ENCODE measurements at places on chromosomes 11 and 22.
A peak's percentile ranks its signal among the peaks of the same experiment; 100 is the strongest.

- no peak for DNase-seq
These were observed 23.1 kb upstream of the RPS3 start for GRCh38 chr11:75376175-75376574.

DNA sequence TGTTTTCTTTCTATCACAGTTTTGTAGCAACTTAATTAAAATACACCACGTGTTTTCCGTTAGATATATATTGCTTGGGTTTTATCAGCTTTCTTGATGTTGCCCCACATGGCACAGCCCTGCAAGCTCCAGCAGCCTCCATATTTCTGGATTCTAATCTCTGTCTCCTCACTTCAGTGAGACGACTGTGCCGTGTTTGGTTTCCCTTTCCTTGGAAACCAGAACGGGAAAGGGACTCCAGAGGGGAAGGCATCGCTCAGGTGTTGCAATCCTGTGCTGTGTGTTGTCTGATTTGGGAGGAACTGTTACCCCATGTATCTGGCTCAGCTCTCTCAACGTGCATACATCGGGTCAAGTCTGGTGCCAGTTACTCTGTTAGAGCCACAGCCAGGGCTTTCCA lies 464.2 kb upstream of the B3GAT1 start:
- no peak for DNase-seq

DNA sequence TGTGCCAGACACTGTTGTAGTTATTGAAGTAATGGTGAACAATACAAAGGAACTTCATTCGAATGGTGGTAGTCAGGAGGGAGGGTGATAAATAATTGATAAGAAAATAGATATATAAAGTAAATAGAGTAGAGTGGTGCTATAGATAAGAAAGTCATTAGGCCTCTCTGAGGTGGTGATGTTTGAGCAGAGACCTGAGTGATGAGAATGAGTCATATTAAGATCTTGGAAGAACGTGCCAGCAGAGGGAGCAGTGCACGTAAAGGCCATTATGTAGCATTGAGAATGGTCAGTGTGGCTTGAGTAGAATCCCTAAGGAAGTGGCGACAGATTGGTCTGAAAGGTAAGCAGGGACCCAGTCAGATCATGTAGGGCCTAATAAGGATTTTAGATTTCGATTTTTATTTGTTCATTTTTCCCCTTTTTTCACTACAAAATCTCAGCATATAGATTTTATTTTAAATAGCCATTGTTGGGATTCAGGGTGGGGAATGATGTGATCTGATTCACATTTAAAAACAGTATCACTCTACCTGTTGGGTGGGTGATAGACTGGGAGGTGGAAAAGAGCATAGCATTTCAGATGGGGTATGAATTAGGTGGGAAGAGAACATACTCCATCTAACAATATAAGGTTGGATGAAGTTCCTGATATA lies 44.7 kb downstream of the CCDC90B start:
- no peak for DNase-seq

DNA sequence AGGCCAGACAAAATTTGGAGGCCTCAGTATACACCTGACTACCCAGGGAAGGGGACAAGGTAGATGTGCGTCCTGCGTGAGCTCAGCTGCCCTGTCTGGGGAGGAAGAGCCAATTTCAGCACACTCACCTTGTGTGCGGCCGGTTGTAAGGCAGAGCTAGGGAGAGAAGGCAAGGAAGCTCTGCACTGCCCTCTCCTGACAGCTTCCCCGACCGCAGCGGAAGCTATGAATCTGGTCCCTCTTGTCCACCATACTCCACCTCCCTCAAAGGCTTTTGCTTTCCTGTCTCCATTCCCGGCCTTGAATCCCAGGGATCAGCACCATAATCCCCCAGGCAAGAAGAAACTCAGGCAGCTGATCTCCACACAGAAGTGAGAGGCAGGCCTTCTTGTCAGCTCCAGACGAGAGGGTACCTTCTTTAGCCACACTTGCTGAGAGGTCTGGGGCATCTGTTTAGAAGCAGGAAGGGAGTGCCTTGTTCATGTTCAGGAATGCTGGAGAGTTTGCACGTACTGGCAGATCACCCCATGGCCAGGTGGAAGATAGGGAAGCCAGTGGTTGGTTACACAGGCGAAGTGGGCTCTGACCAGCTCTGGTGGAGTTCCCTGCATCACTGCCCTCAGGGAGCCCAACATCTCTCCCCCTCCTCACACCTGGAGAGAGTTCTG lies 62.5 kb downstream of the FEZ1 start:
- DNase-seq = no peak

GRCh38 chr11:68454767-68455166 lies 5.8 kb upstream of the PPP6R3 start:
- DNase-seq = no peak

DNA sequence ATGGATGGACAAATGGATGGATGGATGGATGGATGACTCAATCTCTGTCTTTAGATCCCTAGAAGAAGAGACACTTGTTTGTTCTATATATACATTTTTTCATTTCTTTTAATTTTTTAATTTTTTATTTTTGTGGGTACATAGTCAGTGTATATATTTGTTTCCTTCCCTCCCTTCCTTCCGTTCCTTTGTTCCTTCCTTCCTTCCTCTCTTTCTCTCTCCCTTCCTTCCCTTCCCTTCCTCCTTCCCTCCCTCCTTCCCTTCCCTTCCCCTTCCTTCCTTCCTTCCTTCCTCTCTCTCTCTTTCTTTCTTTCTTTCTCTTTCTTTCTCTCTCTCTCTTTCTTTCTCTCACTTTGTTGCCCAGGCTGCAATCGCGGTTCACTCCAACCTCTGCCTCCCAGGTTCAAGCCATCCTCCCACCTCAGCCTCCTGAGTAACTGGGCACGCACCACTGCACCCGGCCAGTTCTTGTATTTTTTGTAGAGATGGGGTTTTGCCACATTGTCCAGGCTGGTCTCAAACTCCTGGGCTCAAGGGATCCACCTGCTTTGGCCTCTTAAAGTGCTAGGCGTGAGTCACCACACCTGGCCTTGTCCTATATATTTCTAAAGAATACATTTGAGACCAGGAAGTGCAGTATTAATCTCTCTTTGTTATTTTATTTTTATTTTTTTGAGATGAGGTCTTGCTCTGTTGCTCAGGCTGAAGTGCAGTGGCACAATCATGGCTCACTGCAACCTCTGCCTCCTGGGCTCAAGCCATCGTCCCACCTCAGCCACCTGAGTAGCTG lies 42.5 kb upstream of the AQP11 start:
- DNase-seq = no peak

DNA sequence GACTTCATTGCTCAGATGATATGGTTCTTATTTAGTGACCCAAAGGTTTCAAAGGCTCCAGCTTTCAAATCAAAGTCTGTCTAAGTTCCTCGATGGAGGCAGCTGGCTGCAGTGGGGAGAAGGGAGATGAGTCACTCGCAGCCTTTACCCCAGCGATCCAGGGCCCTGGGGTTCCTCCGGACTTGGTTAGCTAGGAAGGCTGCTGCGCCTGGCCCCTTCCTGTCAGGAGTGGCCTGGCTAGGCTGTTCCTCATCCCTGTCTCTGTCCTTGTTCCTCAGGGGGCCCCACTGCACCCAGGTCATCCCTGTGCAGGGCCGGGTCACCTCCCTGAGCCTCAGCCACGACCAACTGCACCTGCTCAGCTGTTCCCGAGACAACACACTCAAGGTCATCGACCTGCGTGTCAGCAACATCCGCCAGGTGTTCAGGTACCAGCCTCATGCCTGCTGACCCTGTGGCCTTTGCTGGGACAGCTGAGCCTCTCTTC lies 13.9 kb downstream of the ATG16L2 start:
- DNase-seq = no peak

DNA sequence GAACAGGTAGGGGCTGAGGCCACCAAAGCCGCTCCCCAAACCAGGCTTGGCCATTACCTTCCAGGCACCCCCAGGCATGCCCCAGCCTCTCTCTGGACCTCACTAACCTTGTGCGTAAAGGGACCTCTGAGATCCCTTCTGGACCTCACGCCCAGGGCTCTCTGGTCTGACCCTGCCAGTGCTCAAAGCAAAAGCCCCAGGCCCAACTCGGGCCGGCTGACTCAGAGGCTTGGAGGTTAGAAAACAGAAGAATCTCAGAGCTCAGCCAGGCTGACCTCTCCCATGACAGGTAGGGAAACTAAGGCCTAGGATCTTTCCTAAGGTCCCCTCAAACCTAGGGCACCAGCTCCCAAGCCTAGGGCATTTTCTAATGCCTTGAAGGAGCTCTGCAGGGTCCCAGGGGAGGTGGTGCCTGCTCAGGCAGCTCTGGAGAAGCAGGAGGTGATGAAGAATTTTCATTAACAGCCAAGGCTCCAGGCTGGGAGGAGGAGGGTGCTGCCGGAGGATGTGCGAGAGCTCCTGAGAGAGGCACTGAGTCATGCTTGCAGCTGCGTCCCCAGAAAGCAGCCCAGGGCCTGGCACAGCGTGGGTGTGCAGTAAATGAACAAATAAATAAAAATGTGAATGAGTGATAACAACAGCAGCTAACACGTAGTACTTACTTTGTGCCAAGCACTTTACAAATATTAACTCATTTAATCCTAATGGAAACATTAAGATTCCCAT lies 25.6 kb downstream of the ARRB1 start:
- no peak for DNase-seq

DNA sequence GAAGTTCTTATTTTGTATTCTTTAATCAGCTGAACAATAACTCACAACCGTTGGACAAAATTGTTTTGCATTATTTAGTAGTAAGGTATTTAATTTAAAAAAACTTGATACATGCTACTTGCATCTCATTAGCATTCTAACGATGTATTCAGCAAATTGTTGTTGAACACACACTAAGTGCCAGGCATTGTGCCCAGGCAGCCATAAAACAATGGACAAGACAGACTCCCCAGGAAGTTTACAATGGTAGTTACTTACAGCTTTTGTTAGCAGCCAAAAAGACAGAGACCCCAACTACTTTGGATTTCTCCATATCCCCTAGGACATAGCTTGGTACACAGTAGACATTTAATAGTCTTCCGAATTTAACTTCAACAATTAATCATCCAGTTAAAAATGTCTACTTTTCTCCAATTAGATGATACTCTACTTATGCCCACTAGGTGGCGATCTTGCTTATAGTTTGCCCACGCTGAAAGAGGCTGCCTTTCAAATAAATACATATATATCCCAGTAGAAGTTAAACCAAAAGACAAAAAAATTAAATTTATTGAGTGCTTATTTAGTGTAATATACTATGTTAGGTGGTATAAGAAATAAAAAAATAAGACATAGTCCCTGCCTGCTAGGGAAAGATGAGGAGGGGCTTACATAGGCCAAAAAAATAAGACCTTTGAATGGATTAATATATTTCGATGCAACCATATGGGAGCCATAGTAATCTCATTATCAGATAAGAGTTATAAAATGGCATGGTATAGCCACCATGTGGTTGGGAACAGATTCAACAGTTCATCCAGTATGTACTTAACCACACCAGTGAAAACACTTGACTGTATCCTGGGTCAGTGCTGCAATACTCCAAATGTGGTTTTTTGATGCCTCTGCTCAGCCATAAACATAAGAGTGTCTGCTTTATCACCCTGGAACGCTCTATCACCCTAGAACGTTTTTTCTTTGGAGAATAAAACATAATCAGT lies 2.0 kb upstream of the FJX1 start:
- no peak for DNase-seq

- DNase-seq = no peak
These were observed 331.9 kb upstream of the NARS2 start for GRCh38 chr11:78906566-78906965.

DNA sequence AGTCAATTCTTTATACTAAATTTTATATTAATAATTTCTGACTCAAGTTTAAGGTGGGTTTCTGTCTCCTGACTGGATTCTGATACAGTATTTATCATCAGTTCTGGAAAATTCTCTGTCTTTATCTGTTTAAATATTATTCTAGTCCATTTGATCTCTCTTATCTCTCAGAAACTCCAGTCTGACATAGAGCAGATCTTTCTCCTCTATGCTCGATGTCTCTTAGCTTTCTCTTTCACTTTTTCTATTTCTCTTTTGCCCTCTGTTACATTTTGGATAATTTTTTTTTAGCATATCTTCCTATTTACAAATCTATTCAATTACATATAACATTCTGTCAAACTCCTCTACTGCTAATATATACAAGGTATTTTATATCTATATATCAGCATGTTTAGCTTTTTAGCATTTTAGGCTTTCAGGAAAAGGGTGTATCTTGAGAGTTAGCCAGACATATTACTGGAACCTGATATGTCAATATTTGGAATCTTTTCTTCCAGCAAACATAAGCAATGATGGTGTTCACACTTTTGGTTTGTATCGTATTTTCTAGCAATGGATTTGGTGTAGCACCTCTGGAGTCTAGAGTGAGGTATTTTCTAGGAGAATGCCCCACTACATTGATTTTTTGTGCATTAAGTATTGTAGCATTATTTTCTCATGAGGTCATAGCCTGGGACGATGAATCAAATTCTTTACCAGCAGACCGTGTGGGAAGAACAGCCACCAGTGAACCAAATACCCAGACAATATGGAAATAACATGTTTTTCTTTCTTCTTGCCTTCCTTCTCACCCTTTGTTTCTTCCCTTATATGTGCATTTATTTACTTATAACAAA lies 4.1 kb upstream of the NNMT start:
- DNase-seq = no peak

- no peak for DNase-seq
These were observed 5.3 kb downstream of the UBQLN3 start for GRCh38 chr11:5504403-5504921.

GRCh38 chr11:110376711-110377324 lies 52.9 kb upstream of the FDX1 start:
- peak; percentile 78 for DNase-seq
